Inflammatory macrophage treated with lipopolysaccharide for 4 hours (primary cell): ENCODE measurements at places on chromosomes 16 and 17.
A peak's percentile ranks its signal among the peaks of the same experiment; 100 is the strongest.

GRCh38 chr16:27366687-27367460 lies 35.1 kb upstream of the IL21R start:
- DNase-seq, result no peak

GRCh38 chr16:12265108-12265507 lies 288.6 kb downstream of the SNX29 start:
- no peak for DNase-seq

GRCh38 chr17:74295625-74296547 lies 21.9 kb downstream of the DNAI2 start:
- DNase-seq, result no peak

DNA sequence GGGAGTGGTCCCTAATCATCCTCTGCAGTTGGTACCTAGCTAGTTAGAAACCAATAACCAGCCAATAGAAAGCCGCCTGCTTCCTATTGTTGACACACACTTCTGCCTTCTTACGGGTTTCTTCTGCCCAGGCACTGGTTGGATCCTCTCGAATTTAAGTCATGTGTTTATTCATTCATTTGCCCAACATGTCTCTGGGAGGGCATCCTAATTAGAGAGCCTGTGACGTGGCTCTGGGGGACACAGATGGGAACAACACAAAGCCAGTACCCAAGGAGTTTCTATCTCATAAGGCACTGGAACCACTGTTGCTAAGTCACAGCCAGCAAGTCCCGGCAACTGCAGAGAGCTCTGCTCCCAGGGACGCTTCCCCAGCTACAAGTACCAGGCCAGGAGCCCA lies 300.7 kb upstream of the TNRC6C start:
- DNase-seq, result no peak

- peak; percentile 65 for DNase-seq
Measured at GRCh38 chr17:32445971-32446370, 1.7 kb downstream of the PSMD11 start.

- peak; percentile 85 for DNase-seq
Measured at GRCh38 chr17:14069251-14070021, at the start of gene COX10. Gene COX10, plus strand, starts transcription at chr17:14069504. Its CDS starts 102 bp downstream, at chr17:14069606.

- DNase-seq, result no peak
Measured at GRCh38 chr16:51994597-51994996, 552.3 kb downstream of the TOX3 start.

- DNase-seq, result no peak
Measured at GRCh38 chr16:70638814-70639792, 7.3 kb upstream of the IL34 start.

DNA sequence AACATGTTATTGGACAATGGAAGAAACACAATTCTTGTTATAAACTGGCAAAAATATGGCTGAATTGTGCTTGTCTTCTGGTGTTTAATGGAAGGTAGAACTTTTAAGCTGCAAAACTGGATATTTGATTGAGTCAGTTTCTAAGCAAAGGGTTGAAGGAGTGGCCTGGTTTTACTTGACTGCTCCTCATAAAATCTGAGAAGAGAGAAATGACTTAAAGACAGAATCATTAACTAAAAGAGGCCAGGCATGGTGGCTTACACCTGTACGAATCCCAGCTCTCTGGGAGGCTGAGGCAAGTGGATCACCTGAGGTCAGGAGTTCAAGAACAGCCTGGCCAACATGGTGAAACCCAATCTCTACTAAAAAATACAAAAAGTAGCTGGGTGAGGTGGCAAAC lies 770.7 kb downstream of the CDH11 start:
- no peak for DNase-seq

- no peak for DNase-seq
Measured at GRCh38 chr17:15648386-15648785, 28.9 kb upstream of the FBXW10B start.
